ENCODE measurements at places on chromosomes 5 and 9. TPM values are rescaled to one million over a fixed set of nuclear protein-coding genes. Genes with fewer than 3 reads are reported as not detected.

ESM1 gene
- total RNA-seq = 2.7 TPM

DRD1 gene
- 0.58 TPM for total RNA-seq

C9orf40 gene
- 2.9 TPM for total RNA-seq

SPINK7 gene
- total RNA-seq = not detected

DNA sequence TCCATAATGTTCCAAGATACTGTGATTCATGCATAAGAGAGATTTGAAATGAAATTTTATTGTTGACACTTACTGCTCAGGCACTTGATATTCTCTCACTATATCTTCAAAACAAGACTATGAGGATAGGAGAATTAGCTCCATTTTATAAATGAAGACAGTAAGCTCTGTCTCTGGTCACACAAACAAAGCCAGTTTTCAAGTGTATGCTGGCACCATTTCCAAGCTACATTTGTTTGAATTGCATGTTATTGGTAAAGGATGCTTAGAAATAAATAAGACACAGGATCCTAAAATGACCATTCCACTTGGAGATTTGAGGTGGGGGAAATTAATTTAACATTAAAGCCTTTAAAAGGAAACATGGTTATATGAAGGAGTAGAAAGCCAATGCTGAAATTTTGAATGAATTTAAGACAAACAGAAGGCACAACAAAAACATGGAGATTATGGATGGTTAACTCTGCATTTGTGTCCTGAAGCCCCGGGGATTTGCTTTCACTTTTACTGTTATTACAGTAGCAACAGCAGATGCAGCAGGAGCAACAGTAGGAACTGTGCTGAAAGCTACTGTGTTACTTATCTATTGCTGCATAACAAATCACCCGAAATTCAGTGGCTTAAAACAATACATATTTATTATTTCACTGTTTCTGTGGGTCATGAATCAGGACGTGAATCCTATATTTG, 79.7 kb upstream of the ASTN2 start:
- no peak overlapping the region for H3K27ac ChIP-seq
- no peaks in the 10 kb centered on the region for H3K4me1 ChIP-seq
- peak overlapping the region; percentile 9 for H3K4me3 ChIP-seq

- H3K36me3 ChIP-seq = no peaks in the 10 kb centered on the region
- no peak for DNase-seq
- H3K4me3 ChIP-seq = peak within 1 kb of the TSS; percentile 15
- H3K27me3 ChIP-seq = no peaks in the 10 kb centered on the region
- no peaks in the 10 kb centered on the region for H3K4me1 ChIP-seq
These were observed at the start of gene PCDHGA12 for GRCh38 chr5:141430332-141431113. Gene PCDHGA12, plus strand, starts transcription at chr5:141430507. Its CDS starts 253 bp downstream, at chr5:141430760.

DNA sequence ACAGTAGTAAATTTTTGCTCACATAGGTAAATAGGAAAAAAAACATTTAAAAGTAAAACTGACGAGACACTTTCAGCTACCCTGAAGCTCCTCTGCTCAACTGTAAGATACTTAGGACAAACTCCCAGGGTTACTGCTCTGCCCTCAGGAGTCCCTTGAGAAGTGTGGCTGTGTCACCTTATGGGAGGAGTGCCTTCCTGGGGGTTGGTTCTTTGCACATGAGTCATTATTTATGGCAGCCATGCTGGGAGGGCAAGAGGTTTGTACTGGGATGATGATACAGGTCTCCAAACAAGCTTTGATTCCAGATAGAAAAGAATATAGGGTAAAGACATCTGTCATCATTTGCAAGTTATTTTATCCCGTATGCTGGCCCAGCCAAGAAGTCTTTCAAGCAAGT, 45.9 kb downstream of the TTC1 start:
- H3K4me1 ChIP-seq = no peaks in the 10 kb centered on the region
- H3K4me3 ChIP-seq = no peak overlapping the region
- peaks cover 87% of the 10 kb centered on the region for H3K36me3 ChIP-seq

- no peak for DNase-seq
- H3K4me1 ChIP-seq = no peaks in the 10 kb centered on the region
- no peaks in the 10 kb centered on the region for H3K36me3 ChIP-seq
- no peak overlapping the region for H3K27ac ChIP-seq
These were observed 37.5 kb upstream of the IQGAP2 start for GRCh38 chr5:76365561-76365960.

DNA sequence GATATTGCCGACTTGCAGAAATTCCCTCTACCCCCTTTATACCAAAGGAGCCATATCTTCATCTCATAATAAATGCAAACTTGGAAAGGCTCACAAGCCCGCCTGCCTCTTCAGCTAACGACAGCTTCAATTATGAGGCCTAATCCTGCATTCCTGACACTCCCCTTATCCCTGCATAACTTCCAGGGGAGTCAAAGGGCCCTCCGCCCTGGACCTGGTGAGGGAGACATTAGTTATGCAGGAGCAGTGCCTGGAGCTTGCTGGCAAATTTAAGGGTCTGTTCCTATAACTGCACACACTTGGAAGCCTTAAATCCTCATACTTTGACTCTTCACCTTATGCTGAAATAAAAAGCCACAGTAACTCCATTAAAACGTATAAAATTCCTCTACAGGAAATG, 617.9 kb downstream of the BNC2 start:
- H3K4me3 ChIP-seq = no peak overlapping the region
- no peaks in the 10 kb centered on the region for H3K4me1 ChIP-seq
- H3K36me3 ChIP-seq = no peaks in the 10 kb centered on the region
- H3K27ac ChIP-seq = no peak overlapping the region

DNA sequence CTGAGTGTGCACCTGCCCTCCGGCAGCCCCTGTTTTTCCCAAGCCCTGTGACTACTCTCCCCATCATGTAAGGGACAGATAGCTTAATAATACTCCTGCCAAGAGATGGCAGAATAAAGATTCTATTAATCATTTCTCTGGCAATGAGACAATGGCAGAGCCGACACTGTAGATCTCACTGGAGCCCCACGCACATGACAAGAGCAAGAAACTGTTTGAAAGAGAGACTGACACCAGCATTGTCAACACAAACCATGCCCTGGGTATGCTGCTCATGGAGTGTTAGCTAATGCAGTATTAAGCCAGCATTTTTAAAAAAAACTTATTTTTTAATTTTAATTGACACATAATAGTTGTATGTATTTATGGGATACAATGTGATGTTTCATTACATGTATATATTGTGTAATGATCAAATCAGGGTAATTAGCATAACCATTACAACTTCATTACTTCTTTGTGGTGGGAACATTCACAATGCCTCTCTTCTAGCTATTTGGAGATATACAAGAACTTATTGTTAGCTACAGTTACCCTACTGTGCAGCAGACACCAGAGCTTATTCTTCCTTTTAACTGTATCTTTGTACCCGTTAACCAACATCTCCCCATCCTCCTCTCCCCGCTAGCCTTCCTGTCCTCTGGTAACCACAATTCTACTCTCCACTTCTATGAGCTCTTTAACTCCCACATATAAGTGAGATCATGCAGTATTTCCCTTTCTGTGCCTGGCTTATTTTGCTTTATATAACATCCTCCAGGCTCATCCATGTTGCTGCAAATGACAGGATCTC, 31.5 kb upstream of the SEMA4D start:
- H3K36me3 ChIP-seq = no peaks in the 10 kb centered on the region
- no peak overlapping the region for H3K27ac ChIP-seq
- H3K27me3 ChIP-seq = no peaks in the 10 kb centered on the region
- H3K4me3 ChIP-seq = no peak overlapping the region
- H3K4me1 ChIP-seq = peaks cover 12% of the 10 kb centered on the region

GRCh38 chr9:98943682-98944056, at the start of gene COL15A1:
Gene COL15A1, plus strand, starts transcription at chr9:98943907. Its CDS starts 155 bp downstream, at chr9:98944062.
- H3K4me1 ChIP-seq = no peaks in the 10 kb centered on the region
- peak within 1 kb of the TSS; percentile 51 for H3K4me3 ChIP-seq

GRCh38 chr9:126721564-126721981, 83.3 kb upstream of the ZBTB43 start:
- H3K4me3 ChIP-seq = no peak overlapping the region
- DNase-seq = no peak
- peaks cover 10% of the 10 kb centered on the region for H3K4me1 ChIP-seq
- H3K36me3 ChIP-seq = no peaks in the 10 kb centered on the region
- H3K27me3 ChIP-seq = no peaks in the 10 kb centered on the region
- H3K27ac ChIP-seq = peak overlapping the region; percentile 88

DNA sequence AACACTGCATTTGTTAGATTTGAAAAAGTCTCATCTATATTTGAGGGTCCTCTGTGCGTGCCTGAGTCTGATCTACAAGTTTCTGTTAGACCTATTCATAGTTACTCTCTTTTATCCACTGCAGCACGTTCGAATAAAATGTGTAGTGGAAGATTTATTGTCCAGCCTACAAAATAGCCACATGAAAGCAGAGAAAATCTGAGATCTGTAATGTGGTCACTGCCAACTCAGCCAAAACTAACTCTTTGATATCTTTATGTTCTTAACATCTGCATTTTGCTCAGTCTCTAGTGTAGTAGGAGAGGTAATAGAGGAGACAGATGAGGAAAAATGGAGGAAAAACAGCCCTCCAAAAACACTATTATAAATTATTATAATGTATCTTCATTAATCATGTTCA, 354.0 kb downstream of the NPR3 start:
- DNase-seq = no peak
- H3K27me3 ChIP-seq = no peaks in the 10 kb centered on the region
- no peak overlapping the region for H3K4me3 ChIP-seq
- H3K4me1 ChIP-seq = no peaks in the 10 kb centered on the region

- DNase-seq = no peak
- no peak overlapping the region for H3K27ac ChIP-seq
- no peaks in the 10 kb centered on the region for H3K4me1 ChIP-seq
- peaks cover 29% of the 10 kb centered on the region for H3K27me3 ChIP-seq
- no peak overlapping the region for H3K4me3 ChIP-seq
These were observed 3.7 kb upstream of the BRINP1 start for GRCh38 chr9:119372951-119373350.

DNA sequence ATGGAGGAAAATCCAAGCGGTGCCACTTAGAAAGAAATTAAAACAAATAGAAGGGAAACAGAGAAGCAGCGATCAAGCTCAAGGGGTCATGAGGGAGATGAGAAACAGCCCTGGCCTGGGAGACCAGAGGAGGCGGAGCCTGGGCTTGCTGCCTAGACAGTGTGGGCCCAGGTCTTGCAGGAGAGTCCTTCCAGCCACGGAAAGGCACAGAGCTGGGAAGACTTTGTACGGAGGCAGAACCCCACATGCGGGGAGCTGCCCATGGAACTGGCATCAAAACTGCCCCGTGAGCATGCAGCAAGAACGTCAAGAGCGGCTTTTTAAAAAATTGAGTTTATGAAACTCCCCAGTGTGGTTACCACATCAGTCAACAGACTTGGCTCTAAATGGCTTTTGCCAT, 119.4 kb downstream of the IRX1 start:
- H3K4me1 ChIP-seq = no peaks in the 10 kb centered on the region
- DNase-seq = no peak
- no peaks in the 10 kb centered on the region for H3K27me3 ChIP-seq
- no peak overlapping the region for H3K4me3 ChIP-seq
- H3K36me3 ChIP-seq = no peaks in the 10 kb centered on the region

GRCh38 chr5:73812457-73812856, 186.5 kb downstream of the ARHGEF28 start:
- no peaks in the 10 kb centered on the region for H3K27me3 ChIP-seq
- no peak overlapping the region for H3K27ac ChIP-seq
- H3K4me3 ChIP-seq = no peak overlapping the region
- H3K36me3 ChIP-seq = no peaks in the 10 kb centered on the region

DNA sequence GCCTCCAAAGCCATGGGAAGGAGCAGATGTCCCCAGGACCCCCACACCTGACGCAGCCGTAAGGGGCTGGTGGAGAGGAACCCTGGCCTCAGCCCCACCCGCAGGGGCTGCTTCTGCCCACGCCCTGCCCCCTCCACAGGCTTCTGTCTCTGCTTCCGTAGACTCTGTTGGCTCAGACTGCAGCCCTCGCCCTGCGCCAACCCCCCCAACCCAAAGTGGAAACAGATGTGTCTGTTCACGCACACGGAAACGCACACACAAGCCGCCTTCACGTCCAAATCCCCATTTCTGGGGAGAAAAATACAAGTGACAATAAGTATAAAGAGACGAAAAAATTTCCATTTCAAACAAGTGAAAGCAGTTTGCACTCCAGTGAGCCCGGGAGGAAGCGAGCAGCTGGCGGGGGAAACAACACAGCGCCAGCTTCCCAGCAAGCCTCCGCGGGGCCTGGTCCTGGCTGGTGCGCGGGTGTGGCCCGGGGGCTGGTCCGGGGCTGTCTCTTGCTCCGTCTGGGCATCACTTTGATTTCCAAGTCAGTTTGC, 32.6 kb upstream of the RXRA start:
- peaks cover 14% of the 10 kb centered on the region for H3K4me1 ChIP-seq
- H3K27ac ChIP-seq = peak overlapping the region; percentile 30
- peak overlapping the region; percentile 33 for H3K4me3 ChIP-seq
- H3K36me3 ChIP-seq = no peaks in the 10 kb centered on the region
- no peak for DNase-seq
- H3K27me3 ChIP-seq = no peaks in the 10 kb centered on the region

DNA sequence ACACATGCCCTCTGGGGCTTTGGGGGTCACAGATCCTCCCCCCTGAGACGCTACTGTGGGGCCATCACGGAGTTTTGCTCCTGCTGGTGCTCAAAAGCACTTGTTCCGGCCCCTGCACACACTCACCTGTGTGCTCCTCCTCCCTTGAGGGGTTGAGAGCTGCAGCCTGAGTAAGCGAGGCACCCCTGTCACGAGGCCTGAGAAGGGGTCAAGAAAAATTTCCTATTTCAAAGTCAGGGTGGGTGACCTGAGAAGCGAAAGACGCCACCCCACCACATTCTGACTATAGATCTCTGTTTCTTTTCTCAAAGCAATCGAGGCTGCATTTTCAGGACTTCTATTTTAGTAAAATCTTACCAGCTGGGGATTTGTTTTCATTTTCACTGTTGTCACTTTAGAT, 138.5 kb downstream of the DCP2 start:
- H3K4me3 ChIP-seq = no peak overlapping the region
- DNase-seq = no peak
- H3K4me1 ChIP-seq = peaks cover 12% of the 10 kb centered on the region
- no peaks in the 10 kb centered on the region for H3K36me3 ChIP-seq
- H3K27me3 ChIP-seq = no peaks in the 10 kb centered on the region

DNA sequence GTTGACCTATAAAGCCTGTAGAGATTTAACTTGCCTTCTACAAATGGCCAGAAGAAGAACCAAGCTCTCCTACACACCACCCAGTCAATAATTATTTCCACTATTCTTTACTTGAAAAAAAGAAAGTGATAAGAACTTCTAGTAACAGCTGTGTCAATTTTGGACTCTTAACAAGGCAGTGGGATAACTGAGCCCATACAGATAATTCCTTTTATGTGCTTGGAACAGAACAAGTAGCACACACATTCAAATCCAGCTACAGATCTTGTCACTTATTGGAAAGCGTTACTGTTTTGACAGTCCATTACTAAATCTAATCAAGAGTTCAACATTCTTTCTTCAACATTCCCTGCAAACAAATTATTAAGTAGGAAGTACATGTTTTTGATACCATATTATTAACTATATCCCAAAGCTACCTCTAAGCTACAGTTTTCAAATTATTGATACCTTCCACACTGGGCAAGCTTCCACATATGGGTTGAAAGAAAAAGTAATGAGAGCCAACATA, 6.3 kb downstream of the PTGER4 start:
- peaks cover 18% of the 10 kb centered on the region for H3K4me1 ChIP-seq
- H3K36me3 ChIP-seq = peaks cover 6% of the 10 kb centered on the region
- peak overlapping the region; percentile 88 for H3K4me3 ChIP-seq
- H3K27ac ChIP-seq = no peak overlapping the region
